ENCODE measurements at places on chromosomes 4 and X.

- DNase-seq, result no peak
These were observed 48.7 kb upstream of the SRD5A3 start for GRCh38 chr4:55297346-55297745.

GRCh38 chr4:25174674-25175073 lies 14.4 kb upstream of the SEPSECS start:
- no peak for DNase-seq

GRCh38 chrX:1537031-1537715 lies at the start of gene P2RY8:
Gene P2RY8, minus strand, starts transcription at chrX:1537185. Its CDS starts 70,627 bp downstream, at chrX:1466558.
- peak; percentile 71 for DNase-seq

DNA sequence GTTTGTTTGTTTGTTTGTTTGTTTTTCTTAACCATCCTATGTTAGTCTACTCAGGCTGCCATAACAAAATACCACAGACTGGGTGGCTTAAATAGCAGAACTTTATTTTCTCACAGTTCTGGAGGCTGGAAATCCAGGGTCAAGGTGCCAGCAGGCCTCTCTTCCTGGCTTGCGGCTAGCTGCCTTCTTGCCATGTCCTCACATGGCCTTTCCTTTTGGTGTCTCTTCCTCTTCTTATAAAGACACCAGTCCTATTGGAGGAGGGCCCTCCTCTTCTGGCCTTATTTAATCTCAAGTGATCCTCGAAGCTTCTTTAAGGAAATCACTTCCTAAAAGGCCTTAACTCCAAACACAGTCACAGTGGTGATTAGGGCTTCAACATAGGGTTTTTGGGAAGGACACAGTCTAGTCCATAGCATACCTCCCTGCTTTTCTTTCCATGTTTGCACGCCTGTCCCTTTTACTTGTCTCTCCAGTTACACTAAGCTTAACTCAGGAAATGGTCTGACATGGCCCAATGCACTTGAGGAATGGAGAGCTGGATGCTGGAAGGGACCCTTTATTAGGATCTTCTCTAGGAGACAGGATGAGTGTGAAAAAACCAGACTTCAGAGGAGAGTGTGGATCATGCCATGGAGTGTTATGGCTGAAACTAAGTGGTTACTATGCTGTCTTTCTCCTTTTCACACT lies 36.0 kb upstream of the MGST2 start:
- no peak for DNase-seq

DNA sequence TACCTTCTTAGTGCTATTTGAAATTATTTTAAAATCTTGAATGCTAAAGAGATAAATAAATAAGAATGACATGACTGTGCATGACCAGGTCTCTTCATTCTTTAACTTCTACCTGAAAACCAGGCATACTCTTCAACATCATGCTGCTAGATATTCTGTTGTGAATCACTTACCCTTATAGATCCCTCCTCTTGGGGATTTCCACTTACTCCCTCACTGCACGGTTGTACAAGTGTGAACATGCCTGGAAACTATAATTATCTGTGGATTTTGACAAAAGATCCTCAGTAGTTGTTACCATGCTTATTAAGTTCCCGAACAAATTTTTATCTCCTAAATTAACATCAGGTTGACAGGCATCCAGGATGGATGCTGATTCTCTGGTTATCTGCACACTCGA lies 54.3 kb downstream of the ADGRL3 start:
- no peak for DNase-seq

DNA sequence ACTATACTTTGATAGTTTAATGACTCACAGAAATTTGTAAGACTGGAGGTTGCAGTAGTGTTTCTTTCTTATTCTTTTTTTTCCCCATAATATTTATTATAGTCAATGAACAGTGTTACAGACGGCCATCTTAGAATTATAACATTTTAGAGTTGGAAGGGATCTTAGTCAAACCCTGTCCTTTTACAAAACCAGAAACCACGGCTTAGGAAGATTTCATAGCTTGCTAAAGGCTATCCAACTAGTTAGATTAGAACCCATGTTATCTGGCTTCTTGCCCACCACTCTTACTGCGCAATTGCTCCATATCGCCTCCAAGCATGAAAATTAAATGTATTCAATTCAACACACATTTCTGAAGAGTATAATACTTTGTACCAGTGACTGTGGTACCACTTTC lies 1.1 kb downstream of the XIAP start:
- no peak for DNase-seq

GRCh38 chr4:45120163-45120562 lies 393.8 kb upstream of the GNPDA2 start:
- DNase-seq, result peak; percentile 22

DNA sequence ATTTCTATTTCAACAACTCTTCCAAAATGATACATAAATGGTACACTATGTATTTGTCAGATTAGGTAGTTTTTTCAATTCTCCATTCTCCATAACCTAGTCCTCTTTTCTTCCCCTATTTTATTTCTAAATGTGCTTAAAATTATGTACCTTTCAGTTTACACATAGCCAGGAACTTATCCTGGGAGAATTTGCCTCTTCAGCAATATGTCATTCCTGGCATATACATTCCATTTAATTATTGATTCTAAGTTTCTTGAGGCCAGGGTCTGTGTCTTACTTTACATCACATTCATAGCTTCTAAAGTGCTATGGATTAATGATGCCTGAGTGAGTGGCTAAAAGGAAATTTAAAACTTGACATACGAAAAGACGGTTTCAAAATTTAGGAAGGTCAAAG lies 199.8 kb downstream of the PDGFRA start:
- no peak for DNase-seq
